ENCODE measurements at places on chromosomes 1 and 21. TPM values are rescaled to one million over a fixed set of nuclear protein-coding genes. Genes with fewer than 3 reads are reported as not detected.
A peak's percentile ranks its signal among the peaks of the same experiment; 100 is the strongest.

DNA sequence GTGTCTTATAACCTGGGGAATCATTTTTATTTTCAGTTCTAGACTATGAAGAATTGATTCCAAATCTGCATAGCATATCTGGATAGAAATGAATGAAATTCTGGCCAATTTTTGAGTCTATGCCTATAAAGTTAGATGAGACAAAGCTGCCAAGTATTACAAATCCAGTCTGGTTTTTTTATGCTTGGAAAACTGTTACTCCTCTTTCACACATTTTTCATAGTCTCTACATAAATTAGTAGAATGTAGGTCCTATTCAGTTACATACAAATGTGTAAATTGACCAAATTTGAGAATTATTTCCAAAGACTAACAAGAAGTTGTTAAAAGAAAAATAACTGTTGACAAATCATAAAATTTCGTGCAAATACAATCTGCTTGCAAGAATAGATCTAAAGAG lies 1505.2 kb downstream of the AMY1C start:
- no peak overlapping the region for H3K4me3 ChIP-seq
- H3K27ac ChIP-seq: no peak overlapping the region
- no peaks in the 10 kb centered on the region for H3K4me1 ChIP-seq

GRCh38 chr1:29504196-29504595 lies 267.9 kb downstream of the PTPRU start:
- no peaks in the 10 kb centered on the region for H3K4me1 ChIP-seq
- no peak overlapping the region for H3K27ac ChIP-seq
- H3K27me3 ChIP-seq: peaks cover 39% of the 10 kb centered on the region
- no peak overlapping the region for H3K4me3 ChIP-seq
- no peak for DNase-seq
- H3K36me3 ChIP-seq: no peaks in the 10 kb centered on the region

GRCh38 chr1:203307641-203308126 lies 2.4 kb downstream of the BTG2 start:
- H3K4me3 ChIP-seq: peak overlapping the region; percentile 97
- H3K36me3 ChIP-seq: peaks cover 42% of the 10 kb centered on the region
- peak overlapping the region; percentile 96 for H3K27ac ChIP-seq
- no peaks in the 10 kb centered on the region for H3K27me3 ChIP-seq
- DNase-seq: no peak

- no peak overlapping the region for H3K27ac ChIP-seq
- no peaks in the 10 kb centered on the region for H3K27me3 ChIP-seq
- H3K36me3 ChIP-seq: peaks cover 10% of the 10 kb centered on the region
- H3K4me1 ChIP-seq: no peaks in the 10 kb centered on the region
- H3K4me3 ChIP-seq: no peak overlapping the region
Measured at GRCh38 chr1:212012034-212012740, 23.2 kb downstream of the INTS7 start.

The RAP1GAP gene
- not detected for total RNA-seq

- H3K4me3 ChIP-seq: peak overlapping the region; percentile 94
- DNase-seq: no peak
- H3K27me3 ChIP-seq: no peaks in the 10 kb centered on the region
- peaks cover 20% of the 10 kb centered on the region for H3K4me1 ChIP-seq
- no peaks in the 10 kb centered on the region for H3K36me3 ChIP-seq
- peak overlapping the region; percentile 41 for H3K27ac ChIP-seq
Measured at GRCh38 chr1:147598621-147599361, 57.5 kb downstream of the BCL9 start.
